ENCODE measurements at places on chromosomes 6 and 20. TPM values are rescaled to one million over a fixed set of nuclear protein-coding genes. Genes with fewer than 3 reads are reported as not detected.

DNA sequence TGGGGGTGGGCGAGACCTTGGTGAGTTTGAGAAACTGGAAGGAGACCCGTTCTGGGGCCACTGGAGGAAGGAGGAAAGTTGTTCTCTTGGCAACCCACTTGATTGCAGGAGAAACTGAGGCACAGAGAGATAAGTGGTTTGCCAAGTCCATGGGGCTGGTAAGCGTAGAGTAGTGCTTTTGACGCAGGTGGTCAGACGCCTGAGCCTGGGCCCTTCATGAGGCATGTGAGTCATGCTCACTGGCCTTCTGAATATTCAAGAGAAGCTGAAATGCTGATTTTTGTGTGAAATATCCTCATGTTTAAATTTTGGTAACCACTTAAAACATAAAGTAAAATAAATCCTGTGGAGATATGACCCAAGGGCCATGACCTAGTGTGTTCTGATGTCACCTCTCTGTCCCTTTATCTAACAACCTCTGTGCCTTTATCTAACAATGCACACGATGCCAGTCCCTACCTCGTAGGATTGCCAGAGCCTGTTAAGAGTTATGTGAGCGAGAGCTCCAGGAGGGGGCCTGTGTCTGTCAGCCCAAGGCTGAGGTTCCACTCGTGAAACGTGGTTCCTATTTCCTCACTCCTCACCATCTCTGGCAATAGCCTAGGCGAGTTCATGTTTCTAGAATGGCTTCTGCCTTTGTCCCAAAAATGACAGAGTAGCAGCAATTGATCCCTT lies 32.8 kb upstream of the PMEPA1 start:
- DNase-seq, result no peak

Gene TNFRSF6B
- total RNA-seq, result not detected

DNA sequence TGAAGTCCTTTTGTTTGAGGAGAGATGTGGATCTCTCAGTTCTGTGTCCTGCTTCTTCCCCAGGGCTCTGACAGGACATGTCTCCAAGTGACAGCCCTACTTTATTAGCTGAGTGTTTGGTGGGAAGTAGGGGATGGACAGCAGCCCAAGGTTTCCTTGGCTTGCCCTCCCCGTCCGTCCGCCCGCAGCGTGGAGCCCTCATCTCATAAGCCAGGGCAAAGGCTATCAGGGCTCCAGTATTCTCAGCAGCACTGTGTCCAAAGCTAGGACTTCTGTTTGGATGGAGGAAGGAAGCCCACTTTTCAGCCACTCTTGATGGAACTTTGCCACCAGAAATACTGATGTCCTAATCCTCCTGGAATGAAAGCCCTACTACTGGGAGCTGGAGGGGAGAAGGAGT lies 13.6 kb downstream of the CDC5L start:
- DNase-seq, result no peak

DNA sequence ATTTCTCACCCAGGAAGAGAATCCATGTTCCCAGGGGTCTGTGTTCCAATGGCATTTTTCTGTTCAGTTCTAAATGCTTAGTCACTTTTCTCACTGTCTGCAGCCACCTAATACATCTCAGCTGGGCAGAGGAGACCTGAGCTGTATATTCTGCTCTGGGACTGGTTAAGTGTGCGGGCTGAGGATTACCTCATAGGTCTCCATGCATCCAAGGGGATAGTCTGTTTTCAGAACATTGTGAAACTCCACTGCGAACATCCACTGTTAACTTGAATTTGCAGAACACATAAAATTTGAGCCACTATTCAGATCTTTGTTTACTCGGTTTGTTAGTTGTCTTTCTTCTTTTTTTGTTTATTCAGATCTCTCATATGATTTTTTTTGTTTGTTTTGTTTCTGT lies 947.1 kb downstream of the TFAP2A start:
- DNase-seq, result no peak

DNA sequence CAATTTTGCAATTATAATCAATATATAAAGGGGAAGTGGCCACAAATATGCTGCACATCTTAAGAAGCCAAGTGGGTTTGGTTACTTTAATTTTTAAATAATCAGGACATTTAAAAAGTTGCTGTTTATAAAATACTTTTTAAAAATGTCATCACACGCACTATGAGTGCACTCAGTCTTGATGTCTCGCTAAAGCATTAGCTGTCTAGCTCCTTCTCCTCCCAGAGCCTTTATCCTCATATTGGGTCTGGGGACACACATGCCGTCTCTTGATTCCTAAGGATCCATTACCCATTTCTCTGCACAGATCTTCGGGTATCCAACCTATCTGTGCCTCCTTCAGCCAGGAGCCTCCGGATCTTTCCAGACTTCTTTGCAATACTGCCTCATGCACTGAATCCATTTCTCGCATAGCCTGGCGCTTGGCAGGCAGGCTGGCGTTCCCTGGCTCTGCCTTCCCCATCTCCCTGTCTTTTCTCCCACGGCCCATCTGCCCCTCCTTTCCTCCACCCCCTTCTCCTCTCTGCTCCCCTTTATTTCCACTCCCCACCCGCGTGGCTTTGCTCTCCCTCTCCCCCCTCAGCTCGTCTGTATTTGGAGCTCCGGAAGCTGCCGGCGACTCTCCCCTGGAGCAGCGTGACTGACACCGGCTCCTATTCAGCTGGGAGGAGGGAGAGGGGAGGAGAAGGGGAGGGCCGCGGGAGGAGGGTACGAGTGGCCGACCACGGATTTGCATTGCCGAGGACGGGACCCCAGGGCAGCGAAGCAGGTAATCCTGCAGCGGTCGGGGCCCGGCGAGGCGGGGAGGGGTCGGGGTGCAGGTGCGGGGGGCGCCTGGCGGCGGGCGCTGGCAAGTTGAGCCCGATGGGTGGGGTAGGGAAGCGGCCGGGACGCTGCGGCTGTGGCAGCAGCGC lies at the start of gene CAP2:
Gene CAP2, plus strand, starts transcription at position 618 of the 914 bp plus-strand sequence. CDS start 27,961 bp downstream, outside the sequence.
- peak; percentile 71 for DNase-seq

Gene ZSCAN23
- 0.43 TPM for total RNA-seq

DNA sequence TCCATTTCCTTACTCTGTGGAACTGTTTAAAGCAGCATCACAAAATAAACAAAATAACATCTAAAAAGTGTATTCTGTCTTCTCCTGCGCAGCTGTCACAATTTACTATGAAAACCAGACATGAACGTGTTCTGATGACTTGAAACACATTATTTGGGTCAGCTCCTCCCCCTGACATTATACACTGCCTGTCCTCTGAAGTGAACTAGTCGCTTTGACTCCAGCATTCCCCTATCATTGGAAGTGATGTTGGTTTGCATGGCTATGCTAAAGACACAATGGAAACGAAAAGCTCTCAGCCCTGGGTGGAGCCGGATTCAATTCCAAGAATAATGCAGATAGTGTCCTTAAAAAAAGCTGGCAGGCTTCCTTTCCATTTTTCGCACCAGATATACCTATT lies 125.9 kb downstream of the FYN start:
- no peak for DNase-seq

GRCh38 chr6:2215342-2215741 lies 30.1 kb downstream of the GMDS start:
- DNase-seq, result no peak

DNA sequence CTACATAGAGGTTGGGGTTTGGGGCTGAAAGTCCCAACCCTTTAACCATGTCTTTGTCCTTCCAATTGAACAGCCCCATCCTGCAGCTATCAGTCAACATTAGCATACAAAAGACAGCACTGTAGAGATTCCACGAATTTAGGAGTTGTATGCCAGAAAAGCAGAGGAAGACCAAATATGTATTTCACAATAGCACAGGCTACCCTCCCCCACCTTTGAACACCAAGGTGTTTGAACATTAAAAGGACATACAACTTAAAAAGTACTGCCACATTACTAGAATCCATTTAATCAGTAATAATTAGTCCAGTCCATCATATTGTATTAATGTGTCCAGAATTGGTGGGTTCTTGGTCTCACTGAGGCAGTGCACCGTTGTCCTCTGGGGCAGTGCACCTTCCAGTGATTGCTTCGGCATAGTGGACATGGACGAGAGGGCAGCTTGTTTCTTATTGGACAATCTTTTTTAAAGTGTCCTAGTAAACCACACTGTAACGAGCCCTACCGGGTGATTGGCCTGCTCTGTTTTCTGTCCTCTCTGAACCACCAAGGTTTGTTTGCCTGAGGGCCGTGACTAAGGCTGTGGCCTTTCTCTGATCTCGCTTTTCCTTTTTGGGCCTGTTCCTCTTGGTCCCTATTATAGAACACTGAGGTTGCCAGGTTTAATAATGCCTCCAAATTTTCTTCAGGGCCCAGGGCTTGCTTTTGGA lies 36.4 kb downstream of the GSTA4 start:
- DNase-seq, result no peak

Gene CNR1
- total RNA-seq, result not detected

Gene HTR1B
- not detected for total RNA-seq

DNA sequence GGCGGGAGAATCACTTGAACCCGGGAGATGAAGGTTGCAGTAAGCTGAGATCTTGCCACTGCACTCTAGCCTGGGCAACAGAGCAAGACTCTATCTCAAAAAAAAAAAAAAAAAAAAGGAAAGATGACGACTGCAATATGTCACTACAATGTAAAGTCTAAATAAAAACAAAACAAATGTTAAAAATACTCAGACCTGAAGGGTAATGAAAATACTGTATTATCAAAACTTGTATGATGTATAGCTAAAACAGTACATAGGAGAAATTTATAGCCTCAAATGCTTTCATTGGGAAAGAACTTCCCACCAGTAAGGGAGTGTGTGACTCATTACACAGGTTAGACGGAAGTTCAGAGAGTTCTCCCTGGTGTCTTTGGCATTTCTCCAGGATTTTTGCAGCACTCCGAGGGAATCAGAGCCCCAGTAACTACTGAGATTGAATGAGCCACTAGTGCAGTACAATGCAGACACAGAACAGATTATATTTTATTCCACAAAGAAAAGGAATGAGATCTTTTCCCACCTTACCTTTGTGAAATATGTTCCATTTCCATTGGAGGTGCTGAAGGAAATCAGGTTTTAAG lies 12.5 kb upstream of the RALGAPB start:
- DNase-seq, result no peak

DNA sequence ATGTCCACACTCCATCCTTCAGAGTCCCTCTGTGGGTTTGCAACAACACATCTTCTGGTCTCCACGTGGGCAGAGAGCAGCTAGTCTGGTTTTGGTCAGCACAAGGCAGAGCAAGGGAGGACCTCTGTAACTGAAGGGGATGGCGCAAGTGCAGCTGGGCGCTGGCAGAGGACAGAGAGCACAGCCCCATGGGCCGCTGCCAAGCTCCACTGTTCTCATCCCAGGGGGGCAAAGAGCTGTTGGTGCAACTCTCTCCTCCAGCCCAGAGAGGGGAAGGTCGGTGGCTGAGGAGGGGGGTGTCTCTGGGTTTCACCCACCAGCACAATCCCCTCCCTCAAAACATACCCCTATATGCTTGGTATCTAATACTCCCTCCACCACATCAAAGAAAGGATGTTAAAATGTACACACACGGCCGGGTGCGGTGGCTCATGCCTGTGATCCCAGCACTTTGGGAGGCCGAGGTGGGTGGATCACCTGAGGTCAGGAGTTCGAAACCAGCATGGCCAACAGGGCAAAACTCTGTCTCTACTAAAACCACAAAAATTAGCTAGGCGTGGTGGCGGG lies 9.1 kb downstream of the ATP9A start:
- peak; percentile 91 for DNase-seq

GRCh38 chr20:24790746-24791283 lies 158.3 kb upstream of the CST7 start:
- no peak for DNase-seq

GRCh38 chr20:4574356-4574690 lies 147.4 kb upstream of the PRND start:
- DNase-seq, result no peak

Gene CRISP3
- total RNA-seq, result 0.24 TPM

Gene PPT2
- 16.0 TPM for total RNA-seq

GRCh38 chr6:80402266-80402665 lies 295.8 kb downstream of the BCKDHB start:
- no peak for DNase-seq

Gene DEFB124
- not detected for total RNA-seq

- no peak for DNase-seq
Measured at GRCh38 chr6:139828751-139829519, 454.5 kb upstream of the CITED2 start.

All from right lobe of liver (tissue), 6 donors.